ENCODE measurements at places on chromosomes 2 and 18.

DNA sequence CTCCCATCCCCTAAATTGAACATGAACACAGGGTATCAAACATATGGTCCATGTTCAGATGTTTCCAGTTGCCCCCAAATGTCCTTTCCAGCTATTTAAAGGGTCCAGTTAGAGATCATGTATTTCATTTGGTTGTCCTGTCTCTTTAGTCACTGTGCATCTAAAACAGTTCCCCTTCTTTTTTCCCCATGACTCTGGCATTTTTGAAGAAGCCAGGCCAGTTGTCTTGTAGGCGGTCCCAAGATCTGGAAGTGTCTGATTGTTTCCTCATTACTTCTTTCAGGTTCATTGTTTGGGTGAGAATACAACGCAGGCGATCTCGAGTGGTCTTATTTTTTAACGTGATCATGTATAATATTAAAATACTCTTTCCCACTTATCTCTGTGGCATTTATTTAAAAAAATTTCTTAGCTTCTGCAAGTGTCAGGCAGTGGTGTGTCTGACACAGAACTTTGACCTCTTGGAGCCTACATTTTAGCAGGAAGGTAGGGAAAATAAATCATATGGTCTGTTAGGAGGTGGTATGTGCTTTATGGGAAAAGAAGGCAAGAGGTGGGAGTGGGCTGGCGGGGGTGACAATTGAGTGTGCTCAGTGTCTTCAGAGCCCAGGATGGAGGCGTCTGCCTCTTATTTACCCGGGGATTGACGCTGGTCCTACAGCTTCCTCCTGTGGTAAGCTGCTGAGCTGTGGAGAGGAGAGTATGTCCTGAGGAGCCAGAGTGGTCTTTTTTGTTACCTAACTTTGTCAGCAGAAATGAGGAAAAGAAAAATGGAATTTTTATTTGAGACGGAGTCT lies 8.1 kb downstream of the RAB31 start:
- no peak for DNase-seq

- DNase-seq = no peak
Observed at GRCh38 chr2:65291216-65292105, 63.8 kb downstream of the ACTR2 start.

- no peak for DNase-seq
Observed at GRCh38 chr2:134177351-134177931, 76.4 kb upstream of the MGAT5 start.

DNA sequence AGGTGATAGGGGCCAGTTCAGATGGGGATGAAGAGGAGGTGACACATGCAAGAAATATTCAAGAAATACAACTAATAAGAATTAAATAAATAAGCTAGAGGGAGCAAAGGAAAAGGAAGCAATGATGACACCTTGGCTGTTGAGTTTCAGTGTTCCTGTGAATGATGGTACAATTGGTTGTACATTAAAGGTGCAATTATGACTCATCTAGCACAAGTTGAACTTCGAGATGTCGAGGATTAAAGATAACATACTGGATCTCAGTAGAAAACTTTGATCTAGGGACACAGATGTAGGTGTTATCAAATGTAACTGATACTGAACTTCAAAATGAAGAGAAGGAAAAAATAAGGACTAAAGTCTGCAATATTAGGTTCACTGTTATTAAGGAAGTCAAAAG lies 760.6 kb upstream of the CHAC2 start:
- DNase-seq = no peak

- no peak for DNase-seq
Observed at GRCh38 chr18:41197967-41198366, 757.1 kb upstream of the PIK3C3 start.

Measured in AG04449 (cell line).